ENCODE measurements at places on chromosomes 2 and 18.
A peak's percentile ranks its signal among the peaks of the same experiment; 100 is the strongest.

- no peak for DNase-seq
Observed at GRCh38 chr2:12607971-12608370, 108.8 kb upstream of the TRIB2 start.

GRCh38 chr18:7946734-7947377, 379.7 kb downstream of the PTPRM start:
- peak; percentile 83 for DNase-seq

GRCh38 chr2:209277444-209277843, 146.4 kb upstream of the MAP2 start:
- no peak for DNase-seq

DNA sequence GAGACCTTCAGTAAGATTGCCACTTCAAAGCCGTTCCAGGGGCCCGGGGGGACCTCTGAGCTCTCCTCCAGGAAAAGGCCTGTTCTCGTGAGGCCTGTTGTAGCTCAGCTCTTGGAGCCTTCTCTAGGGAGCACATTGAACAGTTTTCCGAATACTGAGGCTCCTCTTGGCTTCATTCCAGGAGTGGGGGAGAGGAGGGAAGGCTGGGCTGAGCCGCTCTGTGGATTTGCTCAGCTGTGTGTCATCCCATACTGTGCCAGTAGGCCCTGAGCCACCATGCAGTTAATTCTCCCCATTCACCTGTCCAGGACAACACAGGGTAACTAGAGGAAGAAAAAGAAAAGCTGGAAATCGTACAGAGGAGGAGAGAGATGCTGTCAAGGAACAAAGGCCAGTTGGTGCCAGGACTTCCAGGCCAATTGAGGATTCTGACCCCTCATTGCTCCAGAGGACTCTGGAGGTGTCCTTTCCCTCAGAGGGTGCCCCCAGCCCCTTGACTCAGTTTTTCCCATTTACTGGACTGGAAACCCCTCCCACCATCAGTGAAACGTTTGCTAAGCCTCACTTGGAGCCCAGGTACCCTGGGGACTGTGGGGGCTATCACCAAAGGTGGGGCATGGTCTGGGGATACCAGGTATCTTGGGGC, 41.4 kb downstream of the HS1BP3 start:
- peak; percentile 62 for DNase-seq

GRCh38 chr2:236712961-236713673, 143.5 kb downstream of the ACKR3 start:
- DNase-seq, result no peak

DNA sequence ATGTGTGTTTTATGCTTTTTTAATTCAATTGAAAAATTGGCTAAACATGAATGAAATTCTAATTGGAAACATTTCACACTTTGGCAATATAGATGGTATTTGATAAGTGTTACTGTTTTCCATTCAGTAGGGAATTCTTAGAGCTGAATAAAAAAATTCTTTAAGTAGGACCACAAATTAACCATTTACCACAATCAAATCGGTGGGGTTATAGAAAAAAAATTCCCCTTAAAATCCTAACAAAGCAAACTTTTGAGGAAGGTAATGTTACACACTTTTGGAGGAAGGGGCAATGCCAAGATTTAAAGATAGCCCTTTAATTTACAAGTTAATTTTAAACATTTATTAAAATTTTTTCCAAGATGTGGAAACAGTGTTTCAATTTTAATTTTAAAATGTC, 279.0 kb upstream of the FIGN start:
- no peak for DNase-seq

DNA sequence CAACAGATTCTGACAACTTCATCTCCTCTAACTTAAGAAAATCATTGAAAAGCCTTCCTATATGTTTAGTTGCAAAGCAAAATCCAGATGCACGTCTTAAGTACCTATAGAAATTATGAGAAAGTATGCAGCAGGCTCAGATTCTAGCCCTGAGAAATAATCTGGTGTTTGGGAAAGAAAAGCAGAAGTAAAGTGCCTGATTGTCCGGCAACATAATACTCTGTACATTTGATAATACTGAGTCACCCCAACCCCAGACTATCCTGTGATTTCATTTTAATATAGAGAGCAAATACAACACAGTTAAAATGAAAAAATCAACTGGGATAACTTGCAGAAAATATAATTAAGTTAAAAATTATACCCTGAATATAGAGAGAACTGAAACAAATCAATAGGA, 13.5 kb downstream of the RFX8 start:
- no peak for DNase-seq

GRCh38 chr2:161471631-161472030, 55.5 kb downstream of the TBR1 start:
- no peak for DNase-seq

GRCh38 chr2:121521359-121521758, 9.3 kb upstream of the RNU4ATAC start:
- DNase-seq, result no peak

DNA sequence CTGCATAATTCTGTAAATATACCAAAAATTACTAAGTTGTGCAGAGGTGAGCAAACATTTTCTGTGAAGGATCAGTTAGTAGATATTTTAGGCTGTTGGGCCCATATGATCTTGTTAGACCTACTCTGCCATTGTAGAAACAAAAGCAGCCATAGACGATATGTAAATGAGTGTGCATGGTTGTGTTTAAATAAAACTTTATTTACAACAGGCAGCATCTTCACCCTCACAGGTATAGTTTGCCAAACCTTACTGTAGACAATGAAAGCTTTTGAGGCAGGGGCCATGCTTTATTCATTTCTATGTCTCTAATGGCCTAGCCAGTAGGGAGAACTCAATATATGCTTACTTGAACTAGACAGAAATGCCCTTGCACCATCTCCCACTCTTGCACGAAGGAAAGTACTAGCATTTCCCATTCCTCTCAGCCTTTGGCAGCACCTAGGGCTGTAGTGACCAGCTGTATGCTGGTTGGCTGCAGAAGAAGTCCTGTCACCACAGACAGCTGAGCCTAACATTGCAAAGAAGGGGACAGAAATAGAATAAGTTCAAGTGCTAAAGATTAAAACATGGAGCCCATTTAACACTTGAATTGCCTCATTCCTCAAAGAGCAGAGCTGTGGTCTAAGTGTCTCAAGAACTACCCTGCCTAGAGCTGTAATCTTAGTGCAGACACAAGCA, 305.1 kb upstream of the MGAT5 start:
- no peak for DNase-seq

DNA sequence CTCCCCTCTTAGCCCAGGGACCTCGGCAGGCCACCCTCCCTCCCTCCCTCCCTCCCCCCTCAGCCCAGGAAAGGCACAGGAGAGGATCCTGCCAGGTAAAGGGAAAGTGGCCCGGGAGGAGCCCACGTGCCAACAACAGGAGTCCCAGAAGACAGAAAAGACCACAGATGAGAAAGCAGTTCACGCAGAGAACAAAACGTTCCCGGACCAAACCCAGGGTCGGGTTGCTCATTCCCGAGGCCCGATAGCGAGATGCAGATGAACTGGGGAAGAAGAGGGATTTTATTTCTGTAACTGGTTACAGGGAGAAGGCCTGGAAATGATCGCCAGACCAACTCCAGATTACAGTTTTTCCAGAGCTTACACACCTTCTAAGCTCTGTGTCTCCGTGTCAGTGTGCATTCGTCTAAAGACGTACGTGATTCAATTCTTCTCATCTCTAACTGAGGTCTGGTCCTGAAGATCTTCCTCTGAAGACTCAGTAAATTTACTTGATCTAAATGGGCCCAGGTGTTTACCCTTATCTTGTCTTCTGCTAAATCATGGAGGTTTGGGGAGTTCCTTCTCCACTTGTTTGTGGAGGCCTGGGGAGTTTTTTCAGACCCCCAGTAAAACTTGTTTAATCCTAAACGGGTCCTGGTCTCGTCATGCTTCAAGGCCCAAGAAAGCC, 807 bp upstream of the NEU4 start:
- no peak for DNase-seq

DNA sequence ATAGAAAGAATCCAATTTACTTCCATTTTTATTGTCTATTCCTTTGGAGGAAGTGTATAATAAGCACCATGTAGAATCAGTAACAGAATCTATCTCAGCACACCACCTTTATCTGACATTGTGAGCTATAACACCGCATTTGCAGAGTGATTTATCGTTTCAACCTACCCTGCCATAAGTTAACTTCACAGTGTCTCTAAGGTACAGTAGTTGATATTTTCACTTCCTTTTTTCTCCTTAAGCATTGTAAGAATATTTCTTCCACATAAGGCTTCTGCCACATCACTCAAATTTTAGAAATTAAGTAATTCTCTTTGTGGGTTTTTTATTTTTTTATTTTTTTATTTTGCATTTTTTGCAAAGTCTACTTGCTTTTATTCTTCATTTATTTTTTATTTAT, 107.1 kb downstream of the TMX3 start:
- DNase-seq, result no peak

DNA sequence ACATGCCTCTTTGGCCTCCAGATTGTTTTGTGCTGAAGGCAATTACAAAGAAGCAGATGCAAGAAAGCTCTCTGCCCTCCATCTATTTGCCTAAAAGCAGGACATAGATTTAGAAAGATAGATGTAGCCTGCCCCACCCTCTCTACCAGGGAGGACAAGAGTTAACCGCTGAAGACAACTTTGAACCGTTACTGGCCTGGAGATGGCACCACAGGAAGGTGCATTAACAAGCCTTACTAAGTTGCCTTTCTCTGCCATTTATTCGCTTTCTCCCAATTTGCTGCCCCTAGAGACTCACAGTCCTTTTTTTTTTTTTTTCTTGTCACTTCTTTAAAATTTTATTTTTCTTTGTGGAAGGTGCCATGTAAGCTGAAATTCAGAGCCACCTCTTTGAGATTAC, 28.8 kb upstream of the RMDN2 start:
- no peak for DNase-seq

DNA sequence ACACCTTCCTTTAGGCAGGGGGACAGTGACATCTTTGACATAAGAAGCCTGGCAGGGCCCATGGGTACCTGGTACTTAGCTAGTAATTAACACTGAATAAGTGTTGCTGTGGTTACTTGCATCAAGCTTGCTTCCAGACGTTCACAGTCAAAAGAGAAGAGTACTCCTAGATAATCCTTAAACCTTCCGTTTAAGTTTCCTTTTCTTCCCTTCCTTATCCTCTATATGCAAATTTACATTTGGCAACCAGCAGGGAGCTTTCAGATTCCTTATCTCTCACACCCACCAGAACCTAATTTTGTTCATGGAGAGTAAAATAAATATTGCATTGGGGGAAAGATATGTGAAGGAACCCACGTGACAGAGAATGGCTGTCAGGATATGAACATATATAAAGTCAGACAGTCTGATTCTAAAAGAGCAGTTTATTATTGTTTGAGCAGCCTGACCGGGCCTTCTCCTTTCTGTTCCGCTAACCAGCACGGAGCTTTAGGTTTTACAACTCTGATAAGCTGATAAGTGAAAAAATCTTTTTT, 7.8 kb upstream of the RAB31 start:
- no peak for DNase-seq

DNA sequence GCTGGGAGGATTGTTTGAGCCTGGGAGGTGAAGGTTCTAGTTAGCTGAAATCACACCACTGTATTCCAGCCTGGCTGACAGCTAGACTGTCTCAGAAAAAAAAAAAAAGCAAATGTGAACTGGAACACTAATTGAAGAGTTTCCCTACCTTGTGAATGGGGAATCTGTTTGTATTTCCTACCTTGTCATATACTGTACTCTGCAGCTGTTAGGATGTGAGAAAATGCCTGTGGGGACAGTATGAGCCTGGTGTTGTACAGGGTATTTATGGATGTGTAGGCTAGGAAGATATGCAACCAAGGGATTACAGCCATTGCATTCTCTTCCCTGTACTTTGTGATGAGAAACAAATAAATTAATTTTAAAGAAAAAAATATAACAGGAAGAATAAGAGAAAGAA, 113.3 kb upstream of the FAM117B start:
- DNase-seq, result no peak

GRCh38 chr2:41905597-41906337, 142.1 kb upstream of the PKDCC start:
- no peak for DNase-seq
